ENCODE measurements at places on chromosomes 1 and 21. TPM values are rescaled to one million over a fixed set of nuclear protein-coding genes. Genes with fewer than 3 reads are reported as not detected.

The MIXL1 gene
- not detected for total RNA-seq

The RNU1-1 gene
- total RNA-seq = under 0.01 TPM

The GPR52 gene
- 0.30 TPM for total RNA-seq

The LCA5L gene
- total RNA-seq = 0.20 TPM

The B3GALT2 gene
- total RNA-seq = not detected

The CXADR gene
- 14.3 TPM for total RNA-seq

DNA sequence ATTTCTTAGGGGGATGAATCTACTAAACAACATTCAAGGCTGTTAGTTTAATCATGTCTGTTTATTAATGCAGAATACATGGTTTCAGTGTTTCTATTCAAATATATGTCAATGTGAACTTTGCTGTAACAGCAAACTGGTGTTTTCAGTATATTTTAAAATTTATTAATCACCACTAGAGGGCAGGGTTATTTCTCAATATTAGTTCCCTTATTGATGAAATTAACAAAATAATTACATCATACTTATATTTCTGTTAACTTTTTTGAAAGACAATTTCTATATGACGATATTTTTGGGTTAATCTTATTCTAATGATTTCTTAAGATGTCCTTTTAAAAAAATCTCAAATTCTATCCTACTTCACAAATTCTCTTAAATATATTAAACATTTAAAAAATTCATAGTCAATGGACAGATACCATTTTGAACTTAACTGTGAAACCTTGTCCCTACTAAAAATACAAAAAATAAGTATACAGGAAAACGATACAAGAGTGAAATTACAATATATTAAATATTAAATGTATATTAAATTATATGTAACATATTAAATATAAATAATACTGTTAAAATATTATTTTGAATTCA is 1034.1 kb upstream of the PRMT6 start:
- no peak for DNase-seq

DNA sequence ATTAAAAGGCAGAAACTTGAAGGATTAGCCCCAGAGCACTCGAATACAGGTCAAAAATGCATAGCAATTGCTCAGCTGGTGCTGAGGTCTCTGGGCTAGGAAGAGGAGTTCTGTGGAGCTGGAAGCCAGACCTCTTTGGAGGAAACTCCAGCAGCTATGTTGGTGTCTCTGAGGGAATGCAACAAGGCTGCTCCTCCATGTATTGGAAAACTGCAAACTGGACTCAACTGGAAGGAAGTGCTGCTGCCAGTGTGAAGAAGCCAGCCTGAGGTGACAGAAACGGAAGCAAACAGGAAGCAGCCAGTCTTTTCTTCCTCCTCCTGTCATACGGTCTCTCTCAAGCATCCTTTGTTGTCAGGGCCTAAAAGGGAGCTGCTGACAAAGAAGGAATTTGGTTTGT is 233.4 kb upstream of the FGGY start:
- no peak for DNase-seq

- no peak for DNase-seq
These were observed 9.4 kb downstream of the OR2M2 start for GRCh38 chr1:248183996-248184395.

- no peak for DNase-seq
These were observed 141.1 kb upstream of the IRF2BP2 start for GRCh38 chr1:234750922-234751627.

DNA sequence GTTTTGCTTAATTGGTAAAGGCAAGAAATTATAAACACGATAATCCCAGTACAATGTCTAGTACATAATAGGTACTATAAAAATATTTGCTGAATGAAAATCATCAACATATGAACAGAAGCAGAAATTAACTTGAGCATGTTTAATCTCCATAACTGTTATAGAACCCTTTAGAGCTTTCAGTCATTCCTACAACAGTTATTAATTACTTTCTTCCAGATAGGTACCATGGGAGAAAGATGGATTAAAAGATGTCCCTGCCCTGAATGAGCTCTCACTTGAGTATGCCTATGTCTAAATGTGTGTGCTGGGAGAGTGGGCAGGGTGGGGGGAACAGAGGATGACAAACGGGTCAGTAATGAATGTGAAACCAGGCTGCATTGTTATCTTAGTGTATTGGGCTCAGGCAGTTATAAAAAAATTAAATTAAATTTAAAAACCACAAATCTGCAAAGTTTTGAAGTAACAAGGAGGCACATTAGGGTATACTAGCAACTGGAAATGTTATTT is 2.4 kb downstream of the EPS15 start:
- DNase-seq = no peak

- no peak for DNase-seq
These were observed 62.2 kb upstream of the SRSF10 start for GRCh38 chr1:24042315-24042714.

DNA sequence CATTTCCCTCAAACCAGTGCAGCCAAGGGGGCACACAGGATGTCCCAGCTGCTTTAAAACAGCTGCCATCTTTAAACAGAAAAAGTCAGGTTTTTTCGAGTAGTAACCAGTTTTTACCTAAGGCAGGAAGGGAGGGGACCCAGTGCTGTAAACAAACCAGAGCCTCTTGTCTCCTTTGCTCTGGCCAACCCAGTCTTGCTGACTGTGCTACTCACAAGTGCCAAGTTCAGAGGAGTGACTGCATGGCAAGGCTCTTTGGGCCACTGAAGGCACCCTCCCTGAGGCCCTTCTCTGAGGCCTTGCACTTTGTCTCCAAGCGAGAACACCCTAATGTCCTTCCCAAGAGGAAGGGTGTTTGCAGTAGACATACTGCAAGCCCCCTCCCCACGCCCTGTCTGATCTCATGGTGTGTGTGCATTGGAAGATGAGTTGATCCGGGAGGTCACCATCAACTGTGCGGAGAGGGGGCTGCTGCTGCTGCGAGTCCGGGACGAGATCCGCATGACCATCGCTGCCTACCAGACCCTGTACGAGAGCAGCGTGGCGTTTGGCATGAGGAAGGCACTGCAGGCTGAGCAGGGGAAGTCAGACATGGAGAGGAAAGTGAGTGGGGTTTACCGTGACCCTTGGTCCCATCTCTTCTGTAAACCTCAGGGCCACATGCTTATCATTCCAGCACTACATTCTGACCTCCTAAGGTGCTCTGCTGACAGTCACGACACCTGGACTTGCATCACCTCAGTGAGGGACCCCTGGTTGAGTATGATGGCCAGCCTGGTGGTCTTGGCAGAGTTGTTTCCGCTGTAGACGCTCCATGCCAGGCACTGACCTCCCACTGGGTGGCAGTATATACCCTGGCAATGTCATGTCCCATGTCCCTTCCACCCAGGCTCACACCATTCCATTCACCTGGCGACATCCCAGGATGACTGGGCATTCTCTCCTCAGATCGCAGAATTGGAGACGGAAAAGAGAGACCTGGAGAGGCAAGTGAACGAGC is 4.7 kb downstream of the DNALI1 start:
- peak; percentile 52 for DNase-seq

- no peak for DNase-seq
These were observed 24.0 kb upstream of the C1orf21 start for GRCh38 chr1:184362876-184363275.

- DNase-seq = no peak
These were observed 2.6 kb upstream of the NECTIN4 start for GRCh38 chr1:161091796-161092507.

DNA sequence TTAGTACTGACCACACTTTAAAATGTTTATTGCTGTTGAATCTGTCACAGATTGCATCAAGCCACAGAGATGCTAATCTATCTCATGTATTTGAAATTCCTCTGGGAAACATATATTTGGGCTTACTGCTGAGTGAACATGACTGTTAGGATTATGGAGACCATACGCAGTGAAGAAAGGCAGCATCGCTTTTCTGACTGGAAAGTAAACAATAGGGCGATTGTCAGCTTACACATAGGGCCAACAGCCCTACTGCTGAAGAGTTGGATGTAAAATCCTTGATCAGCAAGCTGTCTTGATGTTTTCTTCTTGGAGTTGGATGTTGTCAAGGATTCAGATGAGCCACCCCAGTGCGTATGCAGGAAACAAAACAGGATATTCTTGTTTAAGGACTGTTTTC is 368.7 kb upstream of the ADGRL2 start:
- no peak for DNase-seq

- DNase-seq = no peak
These were observed 324.9 kb upstream of the NFIA start for GRCh38 chr1:60757485-60757884.

DNA sequence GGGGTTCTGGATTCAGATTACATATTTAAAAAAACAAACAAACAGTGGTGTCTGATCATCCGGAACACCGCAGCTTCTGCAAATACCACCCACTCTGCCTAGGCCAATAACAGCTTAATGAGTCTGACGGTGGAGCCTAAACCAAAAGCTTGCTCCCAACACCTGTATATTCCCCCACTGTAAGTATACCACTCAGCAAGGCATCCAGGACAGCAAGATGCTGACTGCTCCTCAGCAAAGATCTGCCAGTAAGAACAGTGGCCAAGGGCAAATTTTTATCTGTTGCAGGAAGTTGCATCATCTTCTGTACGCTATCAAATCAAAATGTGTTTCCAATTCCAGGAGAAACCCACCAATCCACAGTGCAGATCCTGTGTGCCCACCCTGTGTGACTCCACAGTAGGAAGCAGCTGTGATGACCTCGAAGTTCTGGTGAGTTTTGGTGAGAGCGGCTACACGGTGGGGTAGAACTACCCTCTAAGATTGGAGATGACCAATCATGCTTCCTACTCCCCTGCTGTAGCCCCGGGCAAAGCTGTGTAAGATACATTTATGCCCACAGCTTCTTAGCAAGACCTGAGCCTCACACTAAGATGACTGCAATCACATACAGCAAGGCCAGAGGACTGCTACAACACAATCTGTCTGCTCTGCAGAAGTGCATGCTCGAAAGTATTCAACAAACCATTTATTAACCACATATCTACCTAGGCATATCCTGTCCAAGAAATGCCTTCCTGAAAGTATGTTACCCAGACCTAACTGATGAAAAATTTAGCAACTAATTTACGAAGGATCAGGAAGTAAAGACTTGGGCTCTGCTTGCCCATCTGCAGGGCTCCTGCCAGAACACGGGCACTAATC is 30.5 kb downstream of the SIPA1L2 start:
- no peak for DNase-seq

GRCh38 chr1:59504276-59504675 is 207.4 kb downstream of the FGGY start:
- no peak for DNase-seq

GRCh38 chr21:22585558-22585957 is 1587.3 kb downstream of the NCAM2 start:
- DNase-seq = no peak

GRCh38 chr1:167898578-167899222 is 15.2 kb downstream of the ADCY10 start:
- no peak for DNase-seq

DNA sequence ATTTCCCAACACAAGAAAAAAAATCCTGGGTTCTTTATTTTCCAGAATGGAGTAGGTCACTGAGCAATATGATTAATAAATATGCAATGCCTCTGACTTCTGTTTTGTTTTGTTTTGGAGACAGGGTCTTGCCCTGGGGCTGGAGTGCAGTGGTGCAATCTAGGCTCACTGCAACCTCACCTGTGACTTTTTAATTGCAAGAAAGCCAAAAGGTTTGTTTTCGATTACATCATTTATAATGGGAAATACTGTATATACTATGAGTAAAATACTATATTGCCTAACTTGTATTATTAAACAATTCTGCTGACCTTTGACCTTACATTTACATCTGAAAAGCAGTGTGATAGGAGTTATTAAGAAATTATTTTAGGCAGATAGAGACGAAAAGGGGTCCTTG is 11.6 kb upstream of the CD46 start:
- DNase-seq = no peak
